ENCODE measurements at places on chromosomes 4 and X.

DNA sequence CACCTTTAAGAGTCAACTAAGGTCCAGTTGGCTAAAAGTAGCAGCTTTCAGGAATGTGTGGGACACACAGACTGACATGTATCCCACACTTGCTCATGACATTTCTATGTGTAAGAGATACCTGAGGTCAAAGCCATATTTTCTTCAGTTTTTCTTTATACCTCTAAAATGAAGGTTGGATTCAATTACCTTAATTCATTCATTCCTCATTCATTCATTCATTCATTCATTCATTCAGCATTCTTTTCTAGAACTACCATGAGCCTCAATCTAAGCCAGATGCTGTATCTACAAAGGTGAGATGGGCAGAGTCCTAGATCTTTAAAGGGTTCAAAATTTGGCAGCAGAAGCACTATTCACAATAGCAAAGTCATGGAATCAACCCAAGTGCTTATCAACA, 139.7 kb upstream of the MAP3K15 start:
- DNase-seq, result no peak

- no peak for DNase-seq
Measured at GRCh38 chrX:67636532-67636931, 92.7 kb downstream of the AR start.

DNA sequence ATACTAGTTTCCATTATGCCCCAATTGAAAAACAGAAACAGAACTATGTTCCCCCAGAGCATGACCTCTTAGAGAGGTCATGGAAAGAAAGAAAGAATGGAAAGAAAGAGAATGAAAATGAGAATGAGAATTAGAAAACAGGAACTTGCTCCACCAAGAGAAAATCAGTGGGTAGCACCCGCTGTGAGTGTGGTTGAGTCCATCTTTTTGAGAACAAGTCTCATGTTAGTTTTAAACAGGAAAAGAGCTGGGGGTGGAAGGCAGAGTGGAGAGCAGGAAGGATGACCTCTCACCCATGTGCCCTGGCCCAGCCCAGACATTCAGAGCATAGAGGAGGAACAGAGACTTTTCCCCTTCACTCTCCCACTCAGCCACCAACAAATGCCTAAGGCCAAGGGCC, 4.9 kb downstream of the GSX2 start:
- DNase-seq, result no peak

- no peak for DNase-seq
Measured at GRCh38 chr4:35734381-35735098, 509.8 kb downstream of the ARAP2 start.

DNA sequence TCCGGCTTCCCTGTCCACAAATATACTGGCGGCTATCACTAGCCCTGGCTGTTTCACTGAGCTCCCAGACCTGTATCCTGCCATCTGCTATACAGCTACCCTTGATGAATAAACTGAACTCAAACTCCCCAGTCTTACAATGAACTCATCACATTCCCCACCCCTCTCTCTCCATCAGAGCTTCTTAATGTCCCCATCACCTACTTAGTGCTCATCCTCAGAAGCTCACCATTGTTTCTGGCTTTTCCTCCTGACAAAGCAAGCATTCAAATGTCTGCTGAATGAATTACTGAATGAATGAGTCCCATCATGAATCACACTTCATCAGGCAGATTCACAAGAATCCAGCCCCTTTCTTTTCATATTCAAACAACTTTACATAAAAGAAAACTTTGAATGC, 5.7 kb upstream of the DGAT2L6 start:
- no peak for DNase-seq

GRCh38 chr4:169383724-169384123, 113.0 kb upstream of the SH3RF1 start:
- no peak for DNase-seq

DNA sequence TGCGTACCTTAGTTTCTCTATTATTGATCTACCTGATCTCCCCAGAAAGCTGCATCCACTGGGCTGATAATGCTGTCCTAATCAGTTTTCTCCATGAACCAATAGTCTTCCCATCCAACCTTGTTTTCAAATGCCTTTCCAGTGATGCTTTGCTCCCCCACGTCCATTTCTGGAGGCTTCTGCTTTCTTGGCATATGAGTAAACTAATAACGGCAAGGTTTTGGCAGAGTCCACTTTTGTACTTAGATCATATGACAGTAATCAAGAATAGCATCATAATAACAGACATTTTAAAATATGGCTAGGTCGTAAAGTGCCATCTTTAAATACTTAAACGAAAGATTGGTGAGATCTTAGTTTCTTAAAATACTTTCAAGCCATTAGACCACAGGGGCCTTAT, 38.4 kb upstream of the FAM9B start:
- no peak for DNase-seq

GRCh38 chr4:140150636-140150885, 3.4 kb downstream of the MAML3 start:
- DNase-seq, result peak; percentile 90

GRCh38 chr4:115234405-115235093, 121.1 kb upstream of the NDST4 start:
- DNase-seq, result no peak

- no peak for DNase-seq
Measured at GRCh38 chr4:38582889-38583470, 81.0 kb upstream of the KLF3 start.

DNA sequence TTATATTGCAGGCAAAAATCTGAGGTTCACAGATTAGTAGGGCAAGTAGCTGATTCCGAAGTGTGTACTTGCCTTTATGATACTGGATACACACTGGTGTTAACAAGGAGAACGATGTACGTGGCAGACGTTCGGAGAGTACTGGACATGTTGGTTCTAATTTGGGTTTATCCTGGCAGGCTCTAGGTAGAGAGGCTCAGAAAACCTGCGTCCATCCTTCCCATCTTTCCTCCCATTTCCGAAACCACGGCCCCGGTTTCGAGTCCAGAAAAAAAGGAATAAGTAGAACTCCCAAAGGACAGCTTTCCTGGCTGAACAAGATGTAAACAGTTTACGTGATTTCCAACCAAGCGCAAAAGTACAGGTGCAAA, 351 bp upstream of the SLC30A9 start:
- DNase-seq, result no peak

GRCh38 chr4:10403633-10404445, 53.4 kb downstream of the ZNF518B start:
- DNase-seq, result no peak

DNA sequence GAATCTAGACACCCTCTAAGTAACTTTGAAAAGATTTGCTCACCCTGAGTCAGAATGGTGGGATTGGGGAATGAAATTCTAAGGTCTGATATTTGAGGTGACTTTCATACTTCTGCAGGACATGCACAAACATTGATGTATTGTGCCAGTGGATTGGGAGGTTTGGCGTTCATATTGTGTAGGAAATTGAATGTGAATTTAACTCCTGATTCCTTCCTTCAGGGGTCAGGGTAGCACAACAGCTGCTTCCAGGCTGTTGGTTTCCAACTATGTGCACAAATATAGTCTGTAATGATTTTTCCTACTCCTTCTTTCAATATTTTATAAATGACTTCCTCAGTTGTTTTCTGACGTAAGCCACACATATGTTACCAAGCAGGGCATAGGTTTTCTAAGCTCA, 3.1 kb downstream of the IL1RAPL1 start:
- no peak for DNase-seq

DNA sequence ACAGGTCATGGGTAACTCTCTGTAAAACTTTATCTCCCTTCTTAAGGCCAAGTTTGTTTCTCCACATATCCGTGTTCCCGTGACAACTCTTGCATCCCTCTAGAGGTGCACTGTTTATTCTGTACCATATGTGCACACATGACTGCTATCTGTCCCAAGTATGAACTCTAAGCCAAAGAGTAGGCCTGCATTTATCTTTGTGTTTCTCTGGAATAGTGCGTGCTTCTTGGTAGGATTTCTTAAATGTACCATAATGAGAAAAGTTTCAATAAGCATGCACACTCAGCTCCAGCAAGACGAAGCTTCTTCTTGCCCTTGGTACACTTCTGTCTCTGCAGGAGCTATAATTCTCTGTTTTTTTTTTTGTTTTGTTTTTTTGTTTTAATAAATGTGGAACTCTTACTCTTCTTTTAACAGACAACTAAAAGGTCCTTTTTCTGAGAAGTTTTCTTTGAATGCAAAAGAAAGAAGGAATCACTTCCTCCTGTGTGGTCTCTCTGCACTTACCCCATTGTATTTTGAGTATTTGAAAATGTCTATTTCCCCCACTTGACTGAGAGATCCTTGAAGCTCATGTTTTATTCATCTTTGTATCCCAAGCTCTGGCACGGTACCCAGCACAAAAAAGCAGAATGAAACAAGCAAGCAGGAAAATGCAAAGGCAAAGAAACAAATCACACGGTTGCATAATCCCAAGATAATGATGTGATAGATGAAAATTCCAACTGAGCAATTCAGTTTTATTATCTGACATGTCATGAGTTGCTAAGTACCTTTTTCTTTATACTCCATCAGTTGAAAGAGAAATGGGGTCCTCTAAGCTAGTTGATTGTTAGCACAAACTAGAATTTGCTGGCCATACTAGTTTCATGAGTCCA, 521.9 kb upstream of the BOD1L1 start:
- DNase-seq, result no peak

GRCh38 chr4:137957806-137958205, 284.3 kb downstream of the SLC7A11 start:
- no peak for DNase-seq

DNA sequence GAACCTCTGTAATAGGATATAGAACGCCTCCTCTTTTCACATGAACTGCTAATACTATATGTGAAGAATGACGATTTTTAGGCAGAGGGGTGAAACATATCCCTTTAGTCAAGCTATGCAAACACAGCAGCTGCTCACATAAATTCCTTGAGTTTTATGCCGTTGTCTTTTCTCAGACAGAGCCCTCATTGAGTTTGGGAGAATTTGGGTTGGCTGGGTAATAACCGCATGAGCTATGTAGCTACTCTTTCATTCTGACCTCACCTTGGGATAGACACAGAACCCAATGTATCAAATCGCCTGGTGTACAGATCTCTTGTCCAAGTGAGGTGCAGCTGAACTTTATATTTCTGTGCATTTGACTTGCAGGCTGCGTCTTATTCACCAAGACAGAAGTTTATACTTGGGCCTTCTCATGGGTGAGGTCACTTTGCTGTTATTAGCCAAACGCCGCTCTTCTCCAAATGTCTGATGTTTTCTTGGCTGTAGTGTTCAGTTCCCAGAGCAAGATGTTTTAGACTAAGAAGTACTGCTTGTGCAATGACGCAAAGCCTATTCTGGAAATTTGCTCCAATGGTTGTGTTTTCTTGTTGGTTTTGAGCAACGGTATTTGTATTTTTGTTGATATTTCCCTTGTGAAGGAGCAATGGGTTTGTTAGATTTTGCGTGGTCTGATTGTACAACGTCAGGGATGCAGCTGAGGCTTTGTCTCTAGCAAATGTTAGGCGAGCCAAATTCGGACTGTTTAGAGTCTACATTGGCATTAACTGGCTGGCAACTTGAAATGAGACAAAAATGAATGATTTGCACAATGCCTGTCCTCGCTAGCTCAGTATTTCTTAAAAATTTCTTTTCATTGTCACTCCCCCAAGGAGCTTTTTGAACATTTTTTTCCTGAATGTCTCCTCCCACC, 11.2 kb upstream of the SPARCL1 start:
- DNase-seq, result peak; percentile 61

- no peak for DNase-seq
Measured at GRCh38 chr4:48742412-48742811, 37.7 kb downstream of the FRYL start.

DNA sequence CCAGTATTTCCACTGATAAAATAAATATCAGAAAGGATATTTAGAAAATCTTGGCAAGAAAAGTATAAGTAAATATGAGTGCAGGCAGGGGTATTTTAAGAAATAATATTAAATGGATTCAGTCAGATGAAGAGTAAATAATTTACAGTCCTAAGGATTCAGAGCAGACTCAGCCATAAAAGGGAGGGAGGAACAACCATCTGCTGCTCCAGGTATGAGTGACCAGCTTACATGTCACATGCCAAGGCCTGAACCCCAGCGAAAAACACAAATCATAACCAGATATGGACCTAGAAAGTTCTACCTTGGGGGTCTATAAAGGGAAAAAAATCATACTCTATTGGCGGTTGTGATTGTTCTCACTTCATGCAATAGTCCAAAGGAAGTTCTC, 166.8 kb downstream of the COL4A6 start:
- DNase-seq, result no peak

DNA sequence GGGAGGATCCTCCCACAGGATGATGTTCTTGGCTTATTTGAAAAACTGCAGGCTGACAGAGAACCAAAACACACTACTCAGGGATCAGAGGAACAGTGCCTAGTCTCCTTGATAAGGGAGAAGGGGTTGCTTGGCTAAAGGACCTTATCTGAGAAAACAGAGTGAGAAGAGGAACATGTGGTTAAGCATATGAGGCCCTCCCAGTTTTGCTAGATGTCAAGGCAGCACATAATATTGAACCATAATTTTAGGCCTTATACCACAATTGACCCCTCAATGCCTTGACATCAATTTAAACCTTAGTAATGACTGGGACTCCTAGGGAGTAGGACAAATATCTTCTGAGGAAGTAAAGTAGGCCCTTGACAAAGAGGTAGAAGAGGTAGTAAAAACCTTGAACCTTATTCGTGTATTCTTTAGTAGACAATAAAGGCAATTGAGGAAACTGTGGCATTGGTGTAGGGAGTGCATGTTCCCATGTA, 79.3 kb downstream of the TEX13C start:
- no peak for DNase-seq

- no peak for DNase-seq
Measured at GRCh38 chrX:96861218-96861617, 22.5 kb upstream of the RPA4 start.

DNA sequence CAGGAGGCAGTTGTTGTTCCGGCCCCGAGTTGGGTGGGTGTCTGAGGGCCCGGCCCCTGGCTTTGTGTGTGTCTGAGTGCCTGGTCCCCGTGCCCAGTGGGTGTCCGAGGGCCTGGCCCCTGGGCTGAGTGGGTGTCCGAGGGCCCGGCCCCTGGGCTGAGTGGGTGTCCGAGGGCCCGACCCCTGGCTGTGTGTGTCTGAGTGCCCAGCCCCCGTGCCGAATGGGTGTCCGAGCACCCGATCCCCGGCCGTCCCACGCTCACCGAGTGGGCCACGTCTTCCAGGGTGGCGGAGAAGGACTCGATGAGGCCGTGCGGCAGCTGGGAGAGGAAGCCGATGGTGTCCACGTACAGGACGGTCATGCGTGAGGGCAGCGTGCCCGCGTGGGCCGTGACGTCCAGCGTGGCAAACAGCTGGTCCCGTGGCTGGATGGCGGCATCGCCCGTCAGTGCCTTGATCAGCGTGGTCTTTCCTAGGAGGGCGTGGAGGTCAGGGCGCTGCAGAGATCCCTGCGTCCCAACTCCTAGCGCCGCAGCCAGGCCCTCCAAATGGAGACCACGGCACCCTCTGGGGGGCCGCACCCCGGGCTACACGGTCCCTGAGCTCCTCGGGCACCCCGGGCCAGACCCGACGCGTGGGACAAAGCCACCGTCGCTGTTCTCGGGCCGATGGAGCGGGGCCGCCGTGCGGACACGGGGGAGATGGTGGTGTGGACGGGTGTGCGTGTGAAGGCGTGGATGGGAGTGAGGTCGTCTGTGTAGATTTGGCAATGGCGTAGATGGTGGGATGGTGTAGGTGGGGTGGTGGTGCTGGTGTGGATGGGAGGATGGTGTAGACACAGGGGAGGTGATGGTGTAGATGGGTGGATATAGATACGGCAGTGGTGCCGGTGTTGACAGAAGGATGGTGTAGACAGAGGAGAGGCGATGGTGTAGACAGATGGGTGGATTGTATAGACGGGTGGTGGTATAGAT, 7.2 kb downstream of the GTPBP6 start:
- no peak for DNase-seq

- DNase-seq, result no peak
Measured at GRCh38 chr4:26807330-26807729, 53.3 kb upstream of the STIM2 start.

GRCh38 chr4:8778291-8778690, 93.3 kb downstream of the HMX1 start:
- DNase-seq, result no peak

Data from mucosa of gallbladder (tissue), 1 donor.